ENCODE measurements at places on chromosomes 12 and 14.

DNA sequence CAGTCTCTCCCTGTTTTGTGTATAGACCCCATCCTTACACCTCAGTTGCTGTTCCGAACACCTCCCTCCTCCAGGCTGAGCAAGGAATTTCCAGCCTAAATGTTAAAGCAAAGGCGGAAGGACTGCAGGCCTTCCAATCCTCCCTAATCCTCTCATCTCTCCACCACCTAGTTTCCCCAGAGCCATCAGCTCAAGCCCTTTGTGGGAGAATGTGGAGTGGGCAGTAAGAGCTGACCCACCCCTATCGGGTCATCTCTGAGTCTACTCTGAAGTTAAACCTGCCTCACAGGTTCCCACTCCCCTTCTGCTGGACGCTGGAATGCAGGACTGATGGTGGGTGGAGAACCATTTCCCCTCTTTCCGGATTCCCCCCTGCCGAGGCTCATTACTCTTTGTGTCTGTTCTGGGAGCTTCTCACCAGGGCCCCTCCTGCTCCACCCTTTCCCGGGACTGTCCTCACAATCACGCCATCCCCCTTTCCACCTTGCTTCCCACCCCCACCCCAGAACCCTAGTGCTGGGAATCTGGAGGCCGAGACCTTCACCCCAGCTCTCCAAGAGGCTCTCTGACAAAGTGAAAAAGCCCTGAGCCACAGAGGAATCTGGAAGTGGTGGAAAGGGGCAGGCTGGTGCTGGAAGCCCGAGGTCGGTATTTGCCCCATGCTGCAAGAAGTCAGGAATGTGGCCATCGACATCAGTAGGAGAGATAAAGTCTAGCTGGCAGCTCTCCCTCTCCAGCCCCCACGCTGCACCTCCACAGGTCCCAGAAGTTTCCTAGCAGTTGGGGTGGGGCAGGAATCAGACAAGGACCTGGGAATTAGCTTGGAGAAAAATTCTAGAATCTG, 3.3 kb upstream of the KRT18 start:
- no peak for DNase-seq

DNA sequence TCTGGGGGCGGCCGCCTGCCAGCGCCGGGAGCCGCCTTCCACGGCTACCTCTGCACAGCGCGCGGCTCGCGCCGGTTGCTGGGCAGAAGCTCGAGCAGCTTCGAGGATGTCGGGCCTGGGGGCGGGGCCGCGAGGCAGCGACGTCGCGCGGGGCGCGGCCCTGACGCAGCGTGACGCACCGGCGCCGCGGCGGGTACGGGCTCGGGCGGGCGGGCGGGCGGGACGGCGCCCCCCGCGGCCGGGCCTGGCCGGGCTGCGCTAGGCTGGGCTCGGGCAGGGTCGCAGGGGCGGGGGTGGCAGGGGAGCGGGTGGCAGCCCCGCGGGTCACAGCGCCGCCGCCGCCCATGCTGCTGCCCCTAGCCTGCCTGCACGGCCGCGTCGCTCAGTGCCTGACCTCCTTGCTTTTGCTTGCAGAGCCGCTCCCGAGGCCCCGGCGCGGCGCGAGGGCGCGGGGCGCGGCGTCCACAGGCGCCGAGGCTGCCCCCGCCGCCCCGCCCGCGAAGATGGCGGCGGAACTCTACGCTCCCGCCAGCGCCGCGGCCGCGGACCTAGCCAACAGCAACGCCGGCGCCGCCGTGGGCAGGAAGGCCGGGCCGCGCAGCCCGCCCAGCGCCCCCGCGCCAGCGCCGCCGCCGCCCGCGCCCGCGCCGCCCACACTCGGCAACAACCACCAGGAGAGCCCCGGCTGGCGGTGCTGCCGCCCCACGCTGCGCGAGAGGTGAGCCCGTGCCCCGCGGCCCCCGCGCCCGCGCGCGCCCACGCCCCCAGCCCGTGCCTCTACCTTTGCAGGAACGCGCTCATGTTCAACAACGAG, at the start of gene BTBD6:
Gene BTBD6 (plus strand): TSS at position 166 of the 814 bp plus-strand sequence. CDS start 179 bp downstream, at position 345.
- DNase-seq: peak; percentile 87

- no peak for DNase-seq
These were observed 85.0 kb upstream of the ANO2 start for GRCh38 chr12:6030081-6030480.

DNA sequence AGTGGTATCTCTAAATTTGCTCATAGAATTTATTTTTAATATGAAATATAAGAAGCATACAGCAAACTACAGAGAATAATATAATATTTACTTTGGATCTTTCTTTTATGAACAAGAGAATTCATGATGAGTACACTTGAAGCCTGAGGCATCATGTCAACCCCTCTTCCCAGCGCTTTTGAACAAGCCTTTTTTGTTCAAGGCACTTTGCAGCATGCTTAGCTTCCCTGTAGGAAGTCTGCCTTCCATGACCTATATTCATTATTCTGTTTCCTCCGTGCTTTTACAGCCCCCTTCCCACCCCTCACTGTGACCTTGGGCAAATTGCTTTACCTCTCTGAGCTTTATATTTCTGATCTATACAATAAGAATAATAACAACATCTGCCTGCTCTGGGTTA, 41.6 kb downstream of the SCN8A start:
- no peak for DNase-seq

DNA sequence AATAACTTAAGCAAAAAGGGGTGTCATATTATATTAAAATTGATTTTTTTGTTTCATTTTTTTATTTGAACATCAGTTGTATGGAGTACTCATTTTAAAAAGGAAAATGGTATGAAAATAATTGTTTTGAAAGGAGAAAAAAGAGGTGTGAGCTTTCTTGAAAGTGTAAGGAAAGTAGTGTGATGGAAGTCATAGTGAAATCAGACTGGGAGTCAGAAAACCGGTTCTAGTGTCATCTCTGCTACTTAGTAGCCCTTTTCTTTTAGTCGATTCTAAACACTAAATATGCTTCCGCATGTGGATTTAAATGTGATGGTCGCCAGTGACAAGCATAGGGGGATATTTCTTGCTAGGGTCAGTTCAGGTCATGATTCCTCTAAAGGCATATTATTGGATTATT, 1.8 kb upstream of the DYRK2 start:
- no peak for DNase-seq

DNA sequence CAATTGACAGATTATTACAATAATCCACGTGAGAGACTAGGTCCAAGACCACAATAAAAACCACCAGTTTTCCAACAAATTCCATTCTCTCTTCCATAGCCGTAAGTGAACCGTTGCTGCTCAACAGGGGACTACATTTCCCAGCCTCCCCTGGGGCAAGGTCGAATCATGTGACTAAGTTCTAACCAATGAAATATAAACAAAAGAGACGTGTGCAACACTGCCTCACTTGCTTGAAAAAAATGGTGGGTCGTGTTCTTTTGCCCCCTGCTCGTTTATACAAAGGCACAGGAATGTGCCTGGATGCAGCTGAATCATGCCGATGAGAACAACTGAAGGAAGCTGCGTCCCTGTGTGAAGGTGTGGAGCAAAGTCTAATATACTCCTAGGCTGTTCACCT, 51.1 kb downstream of the HSPB8 start:
- no peak for DNase-seq

DNA sequence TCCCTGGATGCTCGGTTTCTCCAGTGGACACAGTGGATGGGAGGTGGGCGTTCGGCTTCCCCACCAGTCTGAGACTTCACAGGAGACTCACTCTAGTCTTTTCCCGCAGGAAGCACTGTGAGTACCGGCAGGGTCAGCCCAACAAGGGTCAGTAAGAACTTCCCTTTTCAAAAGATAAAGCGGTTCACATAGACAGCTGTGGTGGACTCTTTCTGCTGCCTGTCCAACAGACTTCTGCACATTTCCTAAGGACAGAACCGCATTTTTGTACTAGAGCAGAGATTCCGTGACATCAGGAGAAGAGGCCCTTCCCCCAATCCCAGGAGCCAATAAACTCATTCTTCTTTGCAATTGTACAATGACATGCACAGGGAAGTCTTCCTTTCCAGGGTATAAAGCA, 10.4 kb downstream of the LTBR start:
- DNase-seq: no peak

DNA sequence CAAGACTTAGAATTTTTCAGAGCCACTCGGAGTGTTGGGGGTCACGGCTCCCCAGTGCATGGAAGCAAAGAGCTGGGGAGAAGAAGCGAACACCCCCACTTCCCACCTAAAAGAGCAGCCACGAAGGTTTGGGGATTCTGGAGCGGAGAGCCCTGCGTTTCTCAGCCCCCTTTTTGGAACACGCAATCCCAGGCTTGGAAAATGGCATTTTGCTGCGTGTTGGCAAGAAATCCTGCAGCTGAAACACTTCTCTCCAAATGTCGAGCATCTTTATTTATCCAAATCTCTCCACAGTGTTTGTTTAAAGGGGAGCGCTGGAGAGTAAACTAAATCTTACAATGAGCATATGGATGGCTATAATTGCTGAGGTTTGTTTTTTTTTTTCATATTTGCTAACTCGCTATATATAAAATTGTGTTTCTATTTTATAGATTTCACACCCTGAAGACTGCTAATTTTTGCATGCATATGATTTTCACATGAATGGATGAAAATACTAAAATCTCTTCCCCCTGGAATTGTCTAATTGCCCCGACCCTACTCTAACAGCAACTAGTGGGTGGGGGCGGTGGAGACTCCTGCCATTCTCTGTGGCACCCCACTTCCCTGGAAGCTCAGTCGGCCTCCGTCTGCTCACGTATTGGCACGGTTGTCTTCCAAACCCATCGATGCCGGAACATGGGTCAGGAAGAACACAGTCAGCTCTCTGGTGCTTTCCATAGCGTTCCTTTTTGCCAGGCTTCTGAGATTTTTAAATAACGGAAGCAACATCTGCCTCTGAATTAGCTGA, 120.5 kb downstream of the GCH1 start:
- DNase-seq: no peak

DNA sequence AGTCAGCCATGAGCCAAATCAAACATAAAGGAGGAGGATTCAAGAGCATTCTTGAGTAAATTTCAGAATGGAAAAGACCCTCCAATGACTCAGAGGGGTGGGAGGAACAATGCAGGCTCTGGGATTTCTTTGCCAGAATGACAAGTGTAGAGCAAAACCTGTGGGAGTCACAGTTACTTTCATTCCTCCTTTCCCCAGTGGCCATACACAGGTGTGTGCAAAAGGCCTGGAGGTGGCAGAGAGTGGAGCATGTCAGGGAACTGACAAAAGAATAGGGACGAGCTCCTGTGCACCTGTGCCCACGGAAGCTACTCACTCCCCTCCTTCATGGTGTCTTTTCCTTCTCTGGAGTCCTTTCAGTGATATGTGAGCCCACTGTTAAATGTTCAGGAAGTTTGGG, 9.4 kb upstream of the CIPC start:
- DNase-seq: no peak

DNA sequence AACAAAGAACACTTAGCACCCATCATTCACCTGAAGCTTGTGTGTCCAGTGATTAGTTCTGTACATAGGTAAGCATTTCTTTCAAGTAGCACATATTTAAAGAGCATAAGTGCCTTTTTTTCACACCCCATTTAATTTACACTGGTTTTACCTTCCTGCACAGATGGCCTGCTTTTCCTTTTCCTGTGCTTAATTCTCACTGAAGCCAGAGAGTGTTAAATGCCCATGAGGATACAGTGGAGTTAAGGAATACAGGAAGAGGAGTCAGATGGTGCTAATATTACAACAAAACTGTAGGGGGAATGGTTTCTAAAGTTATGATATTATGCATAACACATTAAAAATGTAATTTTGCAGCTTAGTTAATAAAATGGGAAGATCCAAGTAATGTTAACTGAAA, 31.0 kb upstream of the SLC38A1 start:
- DNase-seq: no peak

- DNase-seq: no peak
These were observed 27.1 kb upstream of the PCED1B start for GRCh38 chr12:47052274-47052673.

GRCh38 chr12:90410962-90411361, 544.0 kb downstream of the CCER1 start:
- no peak for DNase-seq

- no peak for DNase-seq
These were observed 88.2 kb downstream of the SYNE2 start for GRCh38 chr14:63941023-63941422.

- DNase-seq: no peak
These were observed 4.6 kb upstream of the CACNB3 start for GRCh38 chr12:48813465-48814261.

- DNase-seq: no peak
These were observed 453.9 kb downstream of the FUT8 start for GRCh38 chr14:65866448-65866847.

DNA sequence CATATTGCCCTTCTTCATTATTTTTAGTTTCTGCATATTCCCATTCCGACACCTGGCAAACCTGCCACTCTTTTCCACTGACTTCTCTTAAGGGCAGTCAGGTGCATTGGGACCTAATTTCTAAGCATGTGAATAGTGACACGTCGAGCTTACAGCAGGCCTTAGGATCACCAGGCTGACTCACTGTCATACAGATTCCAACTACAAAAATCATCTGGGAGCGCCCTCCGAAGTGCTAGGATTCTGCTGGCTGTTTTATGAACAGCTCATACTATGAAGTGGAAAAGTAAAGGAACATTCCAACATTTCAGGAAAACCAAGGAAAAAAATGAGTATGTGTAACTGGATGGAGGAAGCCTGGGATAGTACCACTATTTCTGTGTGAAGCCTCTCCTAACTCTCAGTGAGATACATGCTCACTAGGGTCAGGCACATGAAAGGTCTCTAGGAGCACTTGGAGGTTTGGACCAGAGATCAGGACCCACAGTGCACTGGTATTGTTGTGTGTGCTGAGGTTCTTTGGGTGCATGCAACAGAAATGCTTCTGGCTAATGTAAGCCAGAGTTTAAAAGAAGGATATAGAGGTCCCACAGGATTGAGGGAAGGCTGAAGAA, 257.4 kb downstream of the ZFP36L1 start:
- DNase-seq: no peak

GRCh38 chr12:1698720-1699119, 7.8 kb downstream of the ADIPOR2 start:
- no peak for DNase-seq

GRCh38 chr12:117052386-117053049, 46.7 kb downstream of the TESC start:
- DNase-seq: no peak

DNA sequence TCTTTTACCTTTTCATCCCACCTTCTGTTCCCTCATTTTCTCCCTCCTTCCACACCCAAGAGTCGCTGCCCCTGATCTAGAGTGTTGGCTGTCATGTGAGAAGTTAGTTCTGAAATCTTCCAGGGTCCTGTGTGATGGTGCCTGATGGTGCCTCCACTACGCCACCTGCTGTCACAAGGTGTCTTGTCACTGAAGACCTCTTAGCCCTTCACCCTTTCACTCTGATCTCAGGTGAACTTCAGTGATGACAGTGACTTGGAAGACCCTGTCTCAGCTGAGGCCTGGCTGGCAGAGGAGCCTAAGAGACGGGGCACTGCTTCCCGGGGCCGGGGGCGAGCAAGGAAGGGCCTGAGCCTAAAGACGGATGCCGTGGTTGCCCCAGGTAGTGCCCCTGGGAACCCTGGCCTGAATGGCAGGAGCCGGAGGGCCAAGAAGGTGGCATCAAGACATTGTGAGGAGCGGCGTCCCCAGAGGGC, 7.6 kb upstream of the PFDN5 start:
- DNase-seq: peak; percentile 67

GRCh38 chr14:94934276-94934810, 164.4 kb upstream of the GSC start:
- no peak for DNase-seq
